ENCODE measurements at places on chromosomes 11 and 22.

GRCh38 chr11:117226388-117227385 lies 5.2 kb downstream of the PCSK7 start:
- DNase-seq: peak; percentile 67

GRCh38 chr22:17085277-17086181 lies 729 bp downstream of the IL17RA start:
- no peak for DNase-seq

- DNase-seq: no peak
Measured at GRCh38 chr11:112132737-112133136, 31.2 kb downstream of the IL18 start.

- DNase-seq: no peak
Measured at GRCh38 chr11:12975195-12975594, 33.9 kb upstream of the RASSF10 start.

DNA sequence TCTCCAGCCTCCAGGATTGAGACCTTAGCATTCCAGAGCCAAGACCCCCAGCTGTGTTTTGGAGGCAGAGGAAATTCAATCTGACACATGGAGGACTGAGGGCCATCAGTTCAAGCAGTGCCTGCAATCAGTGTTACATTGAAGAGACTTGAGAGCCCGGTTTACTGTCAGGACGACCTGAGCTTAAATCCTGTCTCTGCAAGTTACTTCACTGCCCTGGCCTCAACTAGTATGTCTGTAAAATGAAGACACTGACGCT lies 35.1 kb downstream of the TRIM29 start:
- DNase-seq: no peak

DNA sequence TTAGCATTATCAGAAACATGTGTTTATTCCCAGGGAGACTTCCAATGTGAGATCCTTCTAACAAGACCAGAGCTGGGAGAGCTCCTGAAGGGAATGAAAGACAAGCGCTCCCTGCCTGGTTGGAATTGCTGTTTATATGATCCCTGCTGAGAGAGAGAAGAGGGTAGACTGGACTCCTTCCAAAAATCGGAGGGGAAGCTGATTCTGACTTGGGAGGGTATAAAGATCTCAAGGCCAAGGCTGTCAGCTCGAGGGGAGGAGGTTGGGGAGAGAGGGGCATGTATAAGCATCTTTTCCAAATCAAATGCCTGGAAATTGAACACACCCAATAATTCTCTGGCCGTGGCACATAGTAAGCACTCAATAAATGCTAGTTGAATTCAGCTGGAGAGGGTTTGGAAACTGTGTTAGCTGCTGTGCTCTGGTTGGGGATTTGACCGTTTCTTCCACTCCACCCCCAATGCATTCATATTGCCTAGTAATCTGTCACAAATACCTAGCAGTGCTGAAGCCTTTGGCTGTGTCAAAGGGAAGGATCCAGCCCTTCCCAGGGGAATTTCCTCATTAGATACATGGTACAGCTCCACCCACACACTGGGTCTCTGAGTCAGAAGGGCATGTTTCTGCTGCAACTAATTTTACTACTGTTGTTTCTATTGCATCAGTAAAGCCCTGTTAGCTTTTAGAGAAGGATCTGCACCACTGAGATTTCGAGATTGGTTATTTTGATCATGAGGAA lies 61.5 kb downstream of the CACNG2 start:
- no peak for DNase-seq

DNA sequence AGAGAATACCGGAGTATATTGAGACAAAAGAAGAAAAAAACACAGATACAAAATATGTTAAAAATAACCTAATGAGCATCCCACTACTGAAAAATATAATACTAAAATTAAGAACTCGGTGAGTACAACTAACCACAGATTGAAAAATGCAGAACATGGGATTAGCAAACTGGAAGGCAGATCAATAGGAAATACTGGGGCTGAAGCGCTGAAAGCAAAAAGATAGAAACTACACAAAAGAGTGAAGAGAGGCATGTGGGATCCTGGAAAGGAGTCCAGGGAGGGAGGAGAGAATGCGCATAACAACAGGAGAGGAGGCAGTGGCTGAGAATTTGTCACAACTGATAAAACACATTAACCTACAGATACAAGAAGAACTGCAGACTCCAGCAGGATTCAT lies 159.3 kb downstream of the EFCAB6 start:
- DNase-seq: no peak

DNA sequence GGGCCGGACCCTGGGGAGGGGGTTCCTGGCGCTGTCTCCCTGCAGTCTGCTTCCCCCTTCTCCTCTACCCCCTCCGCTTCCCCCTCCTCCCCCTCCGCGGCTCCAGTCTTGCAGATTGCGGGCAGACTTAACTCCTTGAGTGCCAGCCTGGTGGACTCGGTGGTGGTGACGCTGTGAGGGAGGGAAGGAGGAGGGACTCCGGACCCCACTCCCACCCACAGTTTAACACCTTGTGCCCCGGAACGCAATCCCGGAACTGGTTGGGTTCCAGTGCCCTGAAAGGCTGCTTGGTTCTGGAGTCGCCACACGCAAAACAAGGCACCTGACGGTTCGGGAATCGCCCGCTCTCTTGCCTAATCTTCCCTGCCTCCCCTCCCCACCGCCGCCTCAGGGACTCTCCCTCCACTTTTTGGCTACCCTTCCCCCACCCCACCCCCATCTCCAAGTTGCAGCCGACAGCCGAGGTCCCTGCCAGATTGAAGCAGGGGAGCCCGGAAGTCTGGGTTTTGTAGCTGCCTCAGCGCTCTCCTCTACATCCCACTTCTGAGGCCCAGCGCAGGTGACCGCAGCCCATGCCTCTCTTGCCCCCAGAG lies 3.9 kb upstream of the BCL9L start:
- peak; percentile 85 for DNase-seq

- DNase-seq: no peak
Measured at GRCh38 chr11:78190871-78191538, 2.3 kb downstream of the USP35 start.

DNA sequence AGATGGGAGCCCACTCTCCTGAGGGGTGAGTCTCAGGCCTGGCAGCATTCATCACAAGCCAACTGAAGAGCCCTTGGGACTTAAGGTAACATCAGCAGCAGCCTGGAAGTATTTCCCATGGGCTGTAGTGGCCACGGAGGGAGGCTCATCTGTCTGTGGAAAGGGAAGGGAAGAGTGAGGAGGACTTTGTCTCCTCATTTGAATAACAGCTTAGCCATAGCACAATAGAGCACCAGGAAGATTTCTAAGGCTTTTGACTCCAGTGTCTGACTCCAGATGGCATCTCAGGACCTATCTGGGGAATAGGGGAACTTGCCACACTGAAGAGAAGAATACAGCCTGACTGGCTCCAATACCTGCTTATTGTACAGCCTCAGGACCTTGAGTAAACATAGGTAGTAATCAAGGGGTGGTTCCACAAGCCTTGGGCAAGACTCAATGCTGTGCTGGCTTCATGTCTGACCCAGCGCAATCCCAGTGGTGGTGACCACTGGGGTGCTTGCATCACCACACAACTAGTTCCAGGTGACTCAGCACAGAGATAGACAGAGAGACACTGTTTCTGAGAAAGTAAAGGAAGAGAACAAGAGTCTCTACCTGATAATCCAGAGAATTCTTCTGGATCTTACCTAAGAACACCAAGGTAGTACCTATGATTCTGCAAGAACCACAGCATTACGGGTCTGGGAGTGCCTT lies 510.5 kb upstream of the CCDC179 start:
- no peak for DNase-seq

GRCh38 chr22:29359469-29359868 lies 28.9 kb downstream of the AP1B1 start:
- DNase-seq: no peak

GRCh38 chr22:46914481-46914880 lies 152.0 kb downstream of the TBC1D22A start:
- DNase-seq: no peak

DNA sequence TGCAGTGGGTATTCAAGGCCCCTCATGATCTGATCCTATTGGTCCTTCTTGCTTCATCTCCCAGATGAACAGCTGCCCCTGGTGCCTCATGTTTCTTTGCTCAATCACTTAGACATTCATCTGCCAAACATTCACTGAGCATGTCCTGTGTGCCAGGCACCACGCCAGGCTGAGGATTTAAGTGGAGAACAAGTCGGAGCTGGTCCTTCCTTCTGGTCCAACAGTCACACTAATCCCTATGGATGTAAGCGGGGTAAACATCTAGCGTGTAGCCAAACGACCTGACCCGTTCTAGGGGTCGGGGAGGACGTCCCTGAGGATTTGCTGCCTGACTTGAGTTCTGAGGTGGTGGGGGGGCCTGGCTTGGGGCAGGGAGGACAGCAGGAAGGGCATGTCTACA lies 21.9 kb downstream of the ZMAT5 start:
- DNase-seq: no peak

DNA sequence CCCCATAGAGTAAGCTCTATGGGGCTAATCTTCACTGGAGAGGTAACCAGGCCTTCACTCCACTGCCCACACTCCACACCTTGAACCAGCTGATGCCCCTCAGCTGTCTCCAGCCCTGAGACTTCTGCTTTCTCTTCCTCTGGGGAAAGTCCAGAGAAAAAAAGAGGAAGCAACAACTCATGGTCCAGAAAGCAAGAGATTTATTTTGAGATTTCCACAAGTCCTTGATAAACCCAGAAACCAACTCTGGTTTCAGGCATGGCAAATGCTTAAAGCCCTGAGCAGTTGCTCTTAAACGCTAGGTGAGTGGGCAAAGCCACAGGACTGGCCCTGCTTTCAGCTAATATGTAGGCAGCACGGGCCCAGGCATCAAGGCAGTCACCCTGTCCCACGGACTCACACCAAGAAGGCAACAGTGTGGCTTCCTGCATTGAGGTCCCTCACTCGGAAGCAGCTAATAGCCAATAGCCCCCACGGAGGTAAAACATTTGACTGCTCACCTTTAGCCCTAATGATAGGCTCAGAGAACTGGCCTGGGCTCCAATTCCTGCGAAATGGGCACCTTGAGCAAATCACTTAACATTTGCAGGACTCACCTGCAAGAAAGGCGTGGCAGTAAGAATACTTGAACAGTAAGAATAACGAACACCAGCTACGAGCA lies 4.3 kb downstream of the CYB561A3 start:
- DNase-seq: no peak

GRCh38 chr11:10666556-10667520 lies 26.7 kb downstream of the IRAG1 start:
- no peak for DNase-seq

GRCh38 chr11:27355575-27356104 lies 7.4 kb downstream of the CCDC34 start:
- DNase-seq: no peak

DNA sequence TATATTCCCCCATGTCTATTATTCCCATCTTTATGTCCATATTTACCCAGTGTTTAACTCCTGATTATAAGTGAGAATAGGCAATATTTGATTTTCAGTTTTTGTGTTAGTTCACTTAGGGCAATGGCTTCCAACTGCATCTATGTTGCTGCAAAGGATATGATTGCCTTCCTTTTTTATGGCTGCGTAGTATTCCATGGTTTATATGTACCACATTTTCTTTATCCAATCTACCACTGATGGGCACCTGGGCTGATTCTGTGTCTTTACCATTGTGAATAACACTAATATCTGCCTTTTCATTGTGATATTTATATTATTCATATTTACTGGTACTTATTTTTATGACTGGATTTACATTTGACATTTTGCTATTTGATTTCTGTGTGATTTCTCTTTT lies 649.6 kb downstream of the NTM start:
- DNase-seq: no peak

DNA sequence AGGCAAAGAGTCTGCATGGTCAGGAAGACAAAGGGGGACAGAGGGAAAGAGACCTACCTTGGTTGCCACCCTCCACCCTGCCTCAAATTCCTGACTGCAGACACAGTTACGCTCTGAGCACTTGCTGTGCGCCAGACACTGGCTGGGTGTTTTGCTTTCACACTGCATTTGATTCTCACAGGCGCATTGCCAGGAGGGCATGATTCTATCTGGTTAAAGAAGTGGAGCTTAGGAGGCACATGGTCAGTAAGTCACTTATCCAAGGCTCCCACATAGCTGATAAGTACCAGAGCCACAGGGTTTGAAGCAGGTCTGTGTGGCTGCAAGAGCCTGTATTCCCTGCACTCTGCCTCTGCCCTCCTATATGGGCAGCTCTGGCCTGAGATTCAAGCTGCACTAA lies 103.9 kb downstream of the TIMP3 start:
- no peak for DNase-seq

DNA sequence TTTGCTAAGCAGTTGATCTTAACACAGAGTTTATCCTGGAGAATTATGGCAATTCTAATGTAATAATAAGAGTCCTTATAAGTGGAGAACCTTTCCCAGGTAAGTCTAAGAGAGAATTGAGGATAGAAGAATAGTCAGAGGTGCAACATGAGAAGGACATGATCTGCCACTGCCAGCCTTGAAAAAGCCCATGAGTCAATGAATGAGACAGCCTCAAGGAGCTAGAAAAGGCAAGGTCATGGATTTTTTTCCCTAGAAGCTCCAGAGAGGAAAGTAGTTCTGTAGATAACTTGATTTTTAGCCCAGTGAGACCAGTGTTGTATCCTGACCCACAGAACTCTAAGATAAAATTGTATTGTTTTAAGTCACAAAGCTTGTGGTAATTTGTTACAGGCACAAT lies 16.9 kb downstream of the MS4A6A start:
- no peak for DNase-seq

- DNase-seq: no peak
Measured at GRCh38 chr11:78311702-78312371, 105.8 kb downstream of the GAB2 start.

DNA sequence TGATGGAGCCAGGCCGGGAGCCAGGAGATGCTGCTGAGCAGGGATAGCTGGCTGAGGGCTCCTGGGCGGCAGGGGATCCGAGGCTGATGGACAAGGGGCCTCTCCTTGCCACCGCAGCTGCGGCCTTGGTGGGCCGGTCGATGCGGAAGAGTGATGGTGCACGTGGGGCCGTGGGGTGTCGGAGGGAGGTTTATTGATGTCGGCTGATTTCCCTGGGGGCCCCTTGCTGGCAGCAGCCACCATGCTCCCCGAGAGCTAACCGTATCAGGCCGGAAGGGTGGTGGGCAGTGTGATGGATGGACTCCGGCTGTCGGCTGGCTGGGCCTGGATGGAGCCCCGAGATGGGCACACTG lies 31.0 kb upstream of the CCDC188 start:
- no peak for DNase-seq
